ENCODE measurements at places on chromosomes 2 and 18.

DNA sequence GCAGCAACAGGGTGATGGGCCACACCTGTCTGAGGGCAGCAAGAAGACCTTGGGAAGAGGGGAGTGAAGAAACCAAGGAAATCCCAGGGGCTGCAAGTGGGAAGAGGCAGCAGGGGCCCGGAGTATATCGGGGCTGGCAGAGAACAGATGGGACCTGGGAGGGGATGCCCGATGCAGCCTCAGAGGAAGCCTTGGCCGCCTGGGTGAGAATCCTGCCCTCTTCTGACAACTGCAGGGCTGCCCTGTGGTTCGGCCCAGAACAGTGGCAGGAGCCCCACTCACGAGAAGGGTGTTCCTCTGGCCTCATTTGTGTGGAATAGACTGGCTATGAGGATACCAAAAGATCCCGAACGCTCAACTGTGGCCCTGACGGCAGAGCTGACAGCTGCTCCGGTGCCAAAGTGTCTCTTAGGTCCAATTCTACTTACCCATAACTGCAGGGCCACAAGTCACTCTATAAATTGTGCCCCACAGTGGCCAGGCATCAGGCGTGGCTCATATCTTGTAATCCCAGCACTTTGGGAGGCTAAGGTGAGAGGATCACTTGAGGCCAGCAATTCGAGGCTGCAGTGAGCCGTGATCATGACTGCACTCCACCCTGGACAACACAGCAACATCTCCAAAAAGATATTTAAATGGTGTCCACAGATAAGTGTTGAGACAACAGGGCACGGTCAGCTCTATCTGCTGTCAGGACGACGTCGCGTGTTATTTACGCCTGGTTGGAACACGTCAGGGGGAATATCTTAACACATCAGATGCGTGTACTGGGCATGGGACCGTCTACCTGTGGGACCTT lies 23.6 kb upstream of the ID2 start:
- no peak for DNase-seq

GRCh38 chr2:134713606-134714005 lies 5.2 kb downstream of the TMEM163 start:
- DNase-seq, result no peak

GRCh38 chr2:119468154-119468955 lies 36.7 kb downstream of the TMEM37 start:
- DNase-seq, result no peak

GRCh38 chr2:150963336-150963735 lies 298.3 kb downstream of the RBM43 start:
- DNase-seq, result no peak

DNA sequence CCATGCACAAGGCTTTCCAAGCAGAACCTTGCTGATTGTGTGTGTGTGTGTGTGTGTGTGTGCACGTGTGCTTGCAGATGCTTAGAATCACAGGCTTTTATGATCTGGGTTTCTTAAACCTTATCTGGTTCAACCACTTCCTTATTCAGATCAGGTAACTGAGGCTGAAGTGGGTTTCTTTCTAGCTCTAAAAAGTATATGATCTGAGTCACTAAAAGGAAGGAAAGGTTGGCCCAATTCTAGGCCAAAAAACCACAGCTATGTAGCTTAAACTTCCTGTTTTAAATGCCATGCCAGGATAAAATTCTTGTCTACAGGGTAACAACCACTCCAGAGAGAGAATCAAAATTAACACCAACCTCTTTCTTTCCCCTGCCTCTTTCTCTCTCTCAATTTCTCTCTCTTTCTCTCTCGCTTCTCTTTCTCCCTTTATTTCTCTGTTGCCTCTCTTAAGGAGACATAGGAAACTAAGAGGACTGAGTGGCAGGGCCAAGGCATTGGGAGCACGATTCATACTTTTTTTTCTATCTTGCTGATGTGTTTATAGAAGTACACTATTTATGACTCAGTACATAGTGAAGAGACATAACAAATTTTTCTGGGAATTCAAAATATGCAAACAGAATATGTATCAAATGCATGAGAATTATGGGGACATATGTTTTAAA lies 140.3 kb downstream of the TRIB2 start:
- DNase-seq, result peak; percentile 16

DNA sequence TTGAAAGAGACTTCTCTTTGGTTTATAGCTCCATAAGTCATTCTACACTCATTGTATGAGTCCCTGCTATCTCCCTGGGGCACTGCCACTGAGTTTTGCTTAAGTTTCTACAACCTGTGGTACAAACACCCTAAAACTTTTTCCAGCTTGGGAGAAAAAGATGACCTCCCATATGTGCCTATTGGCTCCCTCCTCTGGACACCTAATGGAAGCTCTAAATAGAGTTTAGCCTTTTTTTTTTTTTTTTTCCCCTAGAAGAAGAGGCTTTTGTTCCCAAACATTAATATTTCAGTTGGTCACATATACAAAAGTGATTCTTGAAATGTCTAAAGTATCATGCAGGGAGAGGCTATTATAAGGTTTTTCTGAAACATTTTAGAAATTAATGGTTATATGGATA lies 547.2 kb upstream of the TMEFF2 start:
- DNase-seq, result no peak

DNA sequence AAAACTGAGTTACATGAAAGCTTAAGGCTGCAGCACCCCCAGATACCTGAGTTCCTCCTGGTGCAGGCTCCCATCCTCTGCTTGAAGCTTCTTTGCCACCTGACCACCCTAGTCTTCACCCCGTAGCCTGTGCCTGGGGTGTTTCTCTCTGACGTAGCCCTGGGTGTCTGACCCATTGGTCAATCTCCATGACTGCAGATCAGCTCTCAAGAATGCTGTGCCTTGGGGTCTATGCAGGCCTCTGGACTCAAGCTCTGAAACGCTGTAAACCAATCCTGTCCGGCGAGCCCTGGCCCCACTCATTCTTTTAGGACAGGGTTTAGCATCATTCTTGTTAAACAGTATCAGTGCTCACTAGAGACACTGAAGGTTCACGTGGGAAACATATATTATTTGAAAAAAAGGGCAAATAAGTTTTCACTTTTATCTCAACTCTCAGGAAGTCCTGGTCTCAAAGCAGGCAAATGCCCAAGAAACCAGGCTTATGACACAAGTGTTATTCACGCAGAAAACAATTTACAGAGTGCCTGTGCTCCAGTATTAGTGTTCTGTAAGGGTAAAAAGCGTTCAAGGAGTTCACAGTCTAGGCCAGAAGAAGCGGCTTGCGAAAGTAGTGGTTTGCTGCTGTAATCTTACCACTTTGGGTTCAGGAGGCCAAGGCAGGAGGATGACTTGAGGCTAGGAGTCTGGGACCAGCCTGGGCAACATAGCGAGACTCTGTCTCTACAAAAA lies 22.8 kb upstream of the PPP4R1 start:
- DNase-seq, result no peak

GRCh38 chr2:174286172-174286571 lies 37.8 kb upstream of the OLA1 start:
- DNase-seq, result no peak

GRCh38 chr2:143905587-143905986 lies 614.3 kb downstream of the ZEB2 start:
- no peak for DNase-seq

DNA sequence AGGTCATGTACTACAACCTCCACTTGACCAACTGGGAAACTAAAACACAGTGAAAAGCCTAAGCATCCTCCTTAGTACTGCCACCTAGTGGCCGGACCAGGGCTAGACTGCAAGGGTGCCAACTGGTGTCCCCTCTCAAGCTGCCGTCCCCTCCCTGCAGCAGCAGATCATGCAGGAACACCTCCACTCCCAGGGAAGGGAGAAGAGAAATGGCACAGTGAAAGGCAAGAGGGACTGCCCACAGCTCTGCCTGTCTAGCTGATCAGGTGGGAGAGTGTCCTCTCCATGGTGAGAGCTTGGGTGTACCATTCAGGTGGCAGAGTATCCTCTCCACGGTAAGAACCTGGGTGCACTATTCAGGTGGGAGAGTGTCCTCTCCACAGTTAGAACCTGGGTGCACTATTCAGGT lies 78.1 kb downstream of the AAK1 start:
- peak; percentile 47 for DNase-seq

GRCh38 chr2:240759459-240759858 lies 60.6 kb downstream of the KIF1A start:
- no peak for DNase-seq

DNA sequence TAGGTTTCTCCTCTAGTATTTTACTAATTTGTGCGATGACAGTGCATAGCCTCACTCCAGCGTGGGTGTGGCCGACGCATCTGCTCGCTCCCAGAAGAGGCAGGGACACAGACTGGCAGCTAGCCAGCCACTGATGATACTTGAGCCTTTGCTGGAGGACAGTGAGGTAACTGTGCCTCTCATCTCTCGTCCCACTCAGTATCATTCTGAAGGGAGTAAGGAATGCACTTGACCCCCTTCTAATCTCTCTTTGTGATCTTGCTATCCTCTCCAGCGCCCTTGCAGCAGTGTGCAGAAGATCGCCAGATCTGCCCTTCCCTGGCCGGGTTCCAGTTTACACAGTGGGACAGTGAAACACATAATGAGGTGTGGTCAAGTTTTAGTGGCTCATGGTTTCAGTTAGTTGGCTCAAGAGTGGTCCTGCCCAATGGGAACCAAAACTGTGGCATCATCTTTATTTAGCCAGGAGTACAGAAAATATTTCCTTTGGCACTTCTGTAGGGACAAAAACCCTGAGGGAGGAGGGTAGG lies 17.5 kb downstream of the NCAPH start:
- DNase-seq, result no peak

DNA sequence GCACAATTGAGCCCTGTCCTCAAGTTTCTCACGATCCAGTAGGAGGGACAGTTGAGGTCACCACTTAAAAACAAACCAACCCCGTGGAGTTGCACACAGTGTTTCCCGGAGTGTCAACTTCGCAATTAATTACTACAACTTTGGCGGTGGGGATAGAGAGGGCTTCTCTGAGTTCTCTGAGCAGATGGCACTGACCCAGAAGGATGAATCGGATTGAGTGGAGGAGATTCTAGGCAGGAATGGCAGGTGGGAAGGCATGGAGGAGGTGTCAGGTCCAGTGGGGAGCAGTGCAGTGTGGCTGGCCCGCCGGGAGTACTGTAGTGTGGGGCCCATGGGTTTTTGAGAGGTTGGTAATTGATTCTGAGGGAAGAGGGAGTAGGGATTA lies 12.0 kb downstream of the SIX3 start:
- no peak for DNase-seq

DNA sequence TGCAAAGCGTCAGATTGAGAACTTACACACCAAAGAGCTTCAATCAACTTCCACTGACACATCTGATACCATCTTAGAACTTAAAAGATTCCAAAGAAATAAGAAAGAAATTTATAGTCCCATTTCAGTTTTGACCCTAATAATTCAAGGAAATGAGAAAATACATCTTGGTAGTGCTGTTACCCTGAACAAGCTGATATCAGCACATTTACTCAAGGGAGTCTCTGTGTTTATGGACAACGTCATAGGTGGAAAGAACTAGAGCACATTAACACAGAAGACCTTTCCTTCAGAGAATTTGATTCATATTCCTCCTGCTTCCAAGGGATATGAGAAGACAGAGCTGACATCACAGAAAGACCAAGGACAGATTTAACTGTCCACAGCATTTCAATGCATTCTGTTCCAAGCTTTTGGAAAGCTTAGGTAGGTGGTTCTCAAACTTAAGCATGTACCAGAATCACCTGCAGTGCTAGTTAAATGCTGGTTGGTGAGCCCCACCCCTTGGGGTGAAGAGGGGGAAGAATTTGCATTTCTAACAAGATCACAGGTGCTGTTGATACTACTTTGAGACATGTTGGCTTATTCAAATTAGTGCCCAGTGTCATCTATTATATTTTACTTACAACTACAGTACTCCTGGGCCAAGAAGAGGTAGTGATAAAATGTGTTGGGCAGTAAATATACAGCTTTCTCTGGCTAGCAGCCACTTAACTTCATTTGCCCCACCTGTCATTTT lies 59.8 kb downstream of the LDAH start:
- DNase-seq, result no peak

DNA sequence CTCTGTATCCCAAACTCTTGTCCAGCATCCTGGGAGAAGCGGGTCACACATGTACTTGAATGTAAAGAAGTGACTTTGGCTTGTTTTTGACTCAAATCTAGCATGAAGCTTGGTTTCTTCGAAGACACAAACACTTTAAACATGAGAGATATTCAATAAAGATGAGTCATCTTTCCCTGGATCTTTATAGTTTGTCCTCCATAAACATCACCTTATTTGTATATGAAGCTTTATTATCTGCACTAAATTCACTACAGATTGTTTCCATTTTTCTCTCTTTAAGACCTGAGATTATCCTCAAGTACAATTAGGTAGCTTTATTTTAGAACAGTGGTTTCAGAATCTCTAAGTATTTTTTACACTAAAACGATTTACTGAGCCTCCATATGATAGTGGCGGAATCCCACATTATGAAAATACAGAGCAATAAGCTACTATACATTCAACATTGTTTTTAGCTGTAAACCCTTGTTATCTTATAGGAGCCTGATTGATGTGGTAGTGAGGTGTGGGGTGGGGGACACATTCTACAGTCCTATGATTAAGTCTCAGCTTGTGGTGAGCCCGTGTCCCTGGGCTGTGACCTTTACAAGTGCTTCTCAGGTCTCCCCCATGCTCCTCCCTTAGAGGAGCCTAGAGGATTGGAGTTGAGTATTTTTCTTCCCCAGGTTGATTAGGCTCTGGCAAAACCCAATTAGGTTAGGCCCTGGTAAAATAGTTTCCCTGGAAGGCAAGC lies 79.6 kb upstream of the RAPGEF4 start:
- DNase-seq, result no peak

- no peak for DNase-seq
Observed at GRCh38 chr2:10398496-10398895, 49.6 kb downstream of the ODC1 start.

DNA sequence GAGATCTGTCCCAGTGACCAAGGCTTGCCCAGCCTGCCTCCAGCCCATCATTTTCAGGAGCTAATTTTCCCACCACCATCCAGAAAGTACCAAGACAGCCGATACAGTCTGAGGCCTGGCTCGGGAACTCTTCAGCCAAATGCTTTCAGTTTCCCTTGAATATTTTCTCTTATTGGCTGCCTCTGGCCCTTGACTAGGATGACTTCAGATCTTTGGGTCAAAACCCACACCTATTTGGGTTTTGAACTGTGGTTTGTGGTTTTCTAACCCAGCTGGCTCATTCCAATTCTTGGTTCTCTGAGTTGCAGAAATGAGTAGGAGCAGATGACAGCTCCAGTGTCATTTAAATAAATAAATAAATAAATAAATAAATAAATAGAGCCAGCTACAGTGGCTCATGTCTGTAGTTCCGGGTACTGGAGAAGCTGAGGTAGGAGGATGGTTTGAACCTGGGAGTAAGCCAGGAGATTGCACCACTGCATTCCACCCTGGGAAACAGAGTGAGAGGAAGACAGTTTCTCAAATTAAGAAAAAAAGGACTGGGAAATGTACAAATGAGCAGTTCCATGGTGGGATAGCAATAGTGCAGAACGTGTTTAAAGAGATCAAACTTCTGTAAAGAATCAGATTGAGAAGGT lies 465.0 kb upstream of the SOX11 start:
- no peak for DNase-seq

GRCh38 chr2:174444761-174445160 lies 42.1 kb downstream of the GPR155 start:
- DNase-seq, result no peak

GRCh38 chr2:16281451-16282335 lies 341.3 kb downstream of the MYCN start:
- no peak for DNase-seq

- DNase-seq, result no peak
Observed at GRCh38 chr2:67268797-67269196, 128.3 kb upstream of the ETAA1 start.

GRCh38 chr18:47397671-47398319 lies 146.3 kb upstream of the SKOR2 start:
- no peak for DNase-seq

- DNase-seq, result no peak
Observed at GRCh38 chr2:110099038-110099425, 16.6 kb downstream of the MALL start.

GRCh38 chr18:72613534-72613930 lies 69.4 kb upstream of the CBLN2 start:
- DNase-seq, result no peak
